Left ventricle myocardium superior (tissue), 1 donor: ENCODE measurements at places on chromosomes 3 and 15. TPM values are rescaled to one million over a fixed set of nuclear protein-coding genes. Genes with fewer than 3 reads are reported as not detected.

GRCh38 chr15:75112848-75113492 is 88.7 kb upstream of the C15orf39 start:
- DNase-seq, result no peak

- DNase-seq, result no peak
Observed at GRCh38 chr3:98561727-98562521, 30.1 kb downstream of the GPR15 start.

GRCh38 chr15:55654561-55655031 is 66.5 kb upstream of the PYGO1 start:
- no peak for DNase-seq

DYNLT2B gene
- total RNA-seq, result 1.9 TPM
